ENCODE measurements at places on chromosomes 2 and 18.

DNA sequence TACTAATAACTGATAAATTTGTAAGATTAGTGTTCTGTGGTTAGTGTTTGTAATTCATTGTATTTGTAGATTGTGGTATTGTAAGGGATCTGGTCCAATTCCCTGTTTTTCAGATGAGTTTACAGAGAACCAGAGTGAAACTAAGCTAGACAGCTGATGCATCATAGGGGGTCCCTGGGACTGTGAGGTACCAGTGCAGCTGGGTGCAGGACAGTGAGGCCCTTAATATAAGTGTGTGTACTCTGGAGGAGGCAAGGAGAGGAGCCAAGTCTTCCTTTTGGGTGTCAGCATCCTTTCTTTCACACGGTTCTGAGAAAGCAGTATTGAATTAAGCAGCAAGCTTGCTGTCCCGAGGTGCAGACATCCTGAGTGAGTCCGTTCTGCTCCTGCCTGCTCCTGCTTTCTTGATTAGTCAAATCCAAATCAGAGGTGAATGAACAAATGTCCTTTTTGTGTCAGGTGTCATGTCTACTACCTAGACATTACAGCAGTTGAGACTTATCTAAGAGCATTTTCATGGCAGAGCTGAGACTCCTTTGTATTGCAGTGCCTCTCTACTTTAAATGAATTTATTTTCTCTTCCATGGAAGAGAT lies 194.9 kb downstream of the MCFD2 start:
- DNase-seq, result no peak

DNA sequence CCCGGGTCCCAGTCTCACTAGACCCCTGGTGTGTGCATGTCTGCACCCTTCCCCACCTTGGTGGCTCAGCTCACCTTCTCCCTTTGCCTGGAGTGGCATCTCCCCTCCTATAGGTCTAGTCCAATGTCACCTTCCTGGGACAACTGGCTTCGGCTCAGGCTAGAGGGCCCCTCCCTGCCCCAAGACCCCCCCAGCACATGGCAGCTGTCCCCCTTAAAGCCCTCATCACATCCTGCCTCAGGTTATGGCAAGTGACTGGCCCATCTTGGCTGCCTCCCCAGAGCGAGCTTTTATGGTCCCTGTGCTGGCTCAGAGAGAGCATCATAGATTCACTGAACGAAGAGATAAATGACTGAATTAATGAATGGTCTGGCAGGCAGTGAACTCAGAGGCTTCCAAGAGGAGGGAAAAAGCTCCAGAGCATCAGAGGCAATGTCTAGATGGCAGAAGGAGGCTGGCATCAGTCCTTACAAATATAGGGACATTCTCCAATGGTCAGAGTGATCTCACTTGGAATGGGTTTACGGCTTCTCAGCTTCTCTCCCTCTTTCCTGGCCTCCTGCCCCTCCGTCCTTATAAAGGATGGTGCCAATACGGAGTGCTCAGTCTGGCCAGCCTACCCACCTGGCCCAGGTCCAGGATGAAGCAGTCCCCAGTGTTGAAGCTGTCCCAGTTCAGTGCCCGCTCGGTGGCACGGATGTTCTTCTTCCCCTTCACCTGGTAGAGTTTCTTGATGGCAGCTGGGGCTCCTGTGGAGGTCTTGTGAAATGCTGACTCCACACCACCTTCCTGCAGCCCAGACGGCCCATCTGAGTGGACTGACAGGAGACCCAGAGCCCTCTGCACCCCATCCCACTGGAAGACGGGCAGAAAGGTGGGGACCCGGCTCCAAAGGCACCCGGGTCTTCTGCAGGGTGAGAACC lies 9.4 kb downstream of the CAPG start:
- no peak for DNase-seq

- no peak for DNase-seq
These were observed 237.3 kb downstream of the GALR1 start for GRCh38 chr18:77486985-77487384.

DNA sequence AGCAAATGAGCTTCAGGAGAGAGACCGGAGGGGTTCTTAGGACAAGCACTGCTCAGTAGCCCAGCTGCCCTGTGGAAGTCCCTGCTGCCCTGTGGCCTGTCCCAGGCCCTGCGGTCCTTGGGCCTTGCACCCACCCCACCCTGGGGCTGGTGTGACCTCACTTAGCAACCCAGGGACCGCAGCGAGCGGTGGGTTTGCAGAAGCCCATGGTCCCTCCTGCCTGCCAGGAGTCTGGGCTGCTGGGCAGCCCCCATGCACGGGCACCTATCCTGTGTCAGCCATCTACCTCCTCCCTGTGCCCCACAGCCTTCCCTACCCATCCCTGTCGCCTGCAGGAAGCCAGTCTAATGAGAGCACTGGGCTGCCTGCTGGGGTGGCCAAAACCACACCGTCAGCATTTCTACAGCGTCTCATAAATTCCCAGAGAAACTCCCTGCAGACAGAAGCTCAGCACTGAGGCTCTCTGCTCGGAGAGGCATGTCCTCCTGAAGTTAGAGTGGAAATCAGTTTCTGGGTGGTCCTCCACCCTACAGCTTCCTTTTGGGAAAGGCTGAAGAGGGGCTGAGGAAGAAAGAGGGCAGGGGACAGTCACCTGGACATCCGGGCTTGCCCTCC lies 231.1 kb upstream of the HS6ST1 start:
- no peak for DNase-seq

GRCh38 chr18:32724071-32724749 lies 48.6 kb downstream of the KLHL14 start:
- DNase-seq, result no peak

GRCh38 chr2:239608260-239608659 lies 207.4 kb upstream of the HDAC4 start:
- no peak for DNase-seq

GRCh38 chr2:168120310-168120709 lies 127.1 kb downstream of the STK39 start:
- no peak for DNase-seq

DNA sequence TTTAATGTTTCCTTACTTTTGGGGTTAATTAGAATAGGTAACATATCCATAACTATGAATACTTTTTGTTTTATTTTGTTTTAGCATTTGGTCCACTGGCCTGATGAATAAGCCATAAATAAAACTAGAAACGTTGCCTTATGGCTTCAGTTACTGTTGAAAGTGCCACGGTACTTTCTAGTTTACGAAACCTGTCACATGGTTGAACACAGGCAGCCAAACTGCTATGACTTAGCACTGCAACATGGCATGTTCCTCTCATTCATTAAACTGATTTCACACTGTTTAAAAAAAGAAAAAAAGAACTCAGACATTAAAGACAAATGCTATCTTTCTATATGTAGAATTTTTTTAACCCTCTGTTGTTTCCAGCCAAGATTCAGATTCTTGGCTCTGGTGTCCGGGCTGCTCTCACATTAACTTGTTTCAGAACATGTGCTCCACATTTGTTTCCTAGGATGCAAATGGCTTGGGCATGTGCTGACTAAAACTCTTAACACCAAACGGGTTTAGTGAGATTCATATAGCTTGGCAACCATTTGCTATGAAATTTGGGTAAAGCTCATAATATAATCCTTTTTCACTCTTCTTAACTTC lies 323.9 kb upstream of the RND3 start:
- DNase-seq, result no peak

- DNase-seq, result no peak
These were observed 86.9 kb upstream of the SERPINE2 start for GRCh38 chr2:224126003-224126402.

GRCh38 chr2:200373231-200373630 lies 66.7 kb downstream of the SPATS2L start:
- DNase-seq, result no peak

DNA sequence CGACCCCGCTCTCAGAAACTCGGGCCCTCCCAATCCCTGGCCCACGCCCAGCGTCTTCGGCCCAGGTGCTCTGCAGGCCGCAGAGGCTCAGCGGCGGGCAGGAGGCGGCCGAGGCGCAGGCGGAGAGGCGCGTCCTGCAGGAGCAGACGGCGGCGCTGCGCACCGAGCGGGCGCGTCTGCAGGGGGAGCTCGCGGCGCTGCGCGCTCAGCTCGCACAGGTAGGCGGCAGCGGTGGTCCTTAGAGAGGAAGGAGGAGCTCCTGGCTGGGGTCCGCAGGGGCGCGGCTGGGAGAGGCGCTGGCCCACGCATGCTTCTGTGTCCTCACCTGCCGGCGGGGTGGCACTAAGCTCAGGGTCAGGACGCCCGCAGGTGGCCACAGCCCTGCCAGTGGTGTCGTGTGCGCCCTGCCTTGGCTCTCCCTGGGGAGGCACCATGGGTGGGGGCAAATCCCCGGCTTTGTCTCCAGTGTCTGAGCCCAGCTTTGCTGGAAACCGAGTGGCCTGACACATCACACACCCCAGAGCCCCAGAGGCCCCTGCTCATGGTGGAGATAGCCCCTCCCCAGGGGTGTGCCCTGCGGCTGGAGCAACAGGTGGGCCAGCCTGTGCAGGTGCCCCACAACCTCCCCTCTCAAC lies 14.9 kb upstream of the SNED1 start:
- no peak for DNase-seq

- no peak for DNase-seq
These were observed 25.2 kb downstream of the B3GNT2 start for GRCh38 chr2:62221141-62221540.
